ENCODE measurements at places on chromosomes 2 and 18.

GRCh38 chr2:55159037-55159651 is 72.9 kb downstream of the CLHC1 start:
- DNase-seq: no peak

- DNase-seq: no peak
These were observed 5.7 kb upstream of the NOSTRIN start for GRCh38 chr2:168796583-168797285.

GRCh38 chr2:190679391-190679790 is 30.5 kb downstream of the NAB1 start:
- no peak for DNase-seq

- no peak for DNase-seq
These were observed 854.5 kb upstream of the CRIM1 start for GRCh38 chr2:35501076-35501475.

GRCh38 chr2:207352978-207353671 is 176.6 kb upstream of the CREB1 start:
- DNase-seq: no peak

DNA sequence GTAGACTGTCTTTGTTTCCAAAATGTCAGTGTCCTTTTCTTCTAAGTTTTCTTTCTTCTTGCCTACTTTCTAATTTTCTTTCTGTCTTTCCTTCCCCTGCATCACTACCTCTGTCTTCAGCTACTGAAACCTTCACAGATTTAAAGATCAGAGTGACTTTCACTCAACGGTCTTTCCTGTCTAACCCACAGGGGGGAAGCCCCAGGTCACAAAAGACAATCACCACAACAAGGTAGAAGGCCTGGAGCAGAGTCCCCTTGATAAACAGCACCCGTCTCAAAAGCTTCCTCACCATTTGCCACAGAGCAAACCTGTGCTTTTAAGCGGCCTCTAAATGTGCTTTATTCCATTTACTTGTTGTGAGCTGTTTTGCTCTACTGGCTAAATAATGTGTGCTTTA is 665.4 kb downstream of the BCL11A start:
- no peak for DNase-seq

GRCh38 chr2:175552902-175553301 is 371.4 kb upstream of the ATP5MC3 start:
- DNase-seq: no peak

- no peak for DNase-seq
These were observed 386 bp upstream of the YIPF4 start for GRCh38 chr2:32277363-32277673.

- no peak for DNase-seq
These were observed 80.9 kb downstream of the CABYR start for GRCh38 chr18:24219561-24220317.

DNA sequence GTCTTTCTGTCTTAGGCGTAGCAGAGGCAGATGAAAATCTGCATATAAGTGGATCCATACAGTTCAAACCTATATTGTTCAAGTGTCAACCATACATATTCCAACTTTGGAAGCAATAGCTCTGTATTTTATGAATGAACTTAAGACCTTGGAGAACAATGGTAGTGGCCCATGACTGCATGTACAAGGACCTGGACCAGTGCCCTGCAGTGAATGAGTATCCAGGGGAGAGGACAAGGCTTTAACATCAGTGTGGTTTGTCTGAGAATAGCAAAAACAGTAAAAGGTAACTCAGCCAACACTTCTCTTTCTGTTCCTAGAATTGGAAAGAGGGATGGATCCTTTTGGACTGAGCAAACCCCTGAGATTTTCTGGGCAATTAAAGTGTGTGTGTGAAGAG is 230.8 kb upstream of the LINC00305 start:
- DNase-seq: no peak
